HFF-Myc (cell line): ENCODE measurements at places on chromosomes 7 and 10.

- DNase-seq, result no peak
Measured at GRCh38 chr10:124562425-124563060, 100.9 kb downstream of the LHPP start.

DNA sequence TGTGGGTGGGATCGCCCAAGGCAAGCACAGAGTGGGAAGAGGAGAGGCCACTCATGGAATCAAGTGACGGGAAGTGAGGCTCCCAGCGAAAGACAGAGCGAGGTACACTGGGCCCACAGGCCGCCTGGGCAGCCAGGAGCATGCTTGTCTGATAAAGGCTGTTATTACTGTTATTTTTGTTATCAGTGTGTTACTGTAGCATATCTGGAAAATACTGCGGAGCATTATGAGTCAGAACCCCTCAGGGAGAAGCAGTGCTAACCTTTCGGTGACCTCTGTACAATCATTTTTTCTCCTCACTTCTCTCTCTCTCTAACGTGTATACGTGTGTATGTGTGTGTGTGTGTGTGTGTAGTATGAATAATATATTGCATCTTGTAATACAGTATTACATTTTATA is 3.8 kb upstream of the TCERG1L start:
- DNase-seq, result no peak

DNA sequence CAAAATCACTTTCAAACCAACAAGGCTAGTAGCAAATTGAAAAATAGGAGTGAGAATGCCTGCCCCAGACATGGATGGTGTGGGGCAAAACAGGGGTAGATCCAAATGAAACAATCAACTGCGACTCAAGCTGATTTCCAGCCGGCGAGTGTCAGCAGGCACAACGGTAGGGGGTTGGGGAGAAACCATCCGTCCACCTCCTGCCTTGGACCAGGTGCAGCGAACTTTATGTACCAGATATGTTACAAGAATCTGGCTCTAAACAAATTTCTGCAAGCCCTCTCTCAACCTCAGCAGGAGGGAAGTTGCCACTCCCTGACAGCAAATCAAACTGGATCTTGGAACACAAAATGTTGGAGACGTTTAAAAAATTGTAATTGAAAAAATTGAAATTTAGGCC is 45.2 kb downstream of the PYROXD2 start:
- DNase-seq, result no peak

- DNase-seq, result no peak
Measured at GRCh38 chr10:100479037-100479436, 16.2 kb downstream of the WNT8B start.

- DNase-seq, result peak; percentile 5
Measured at GRCh38 chr7:18361756-18362155, 133.8 kb upstream of the HDAC9 start.

GRCh38 chr10:104339469-104340110 is 1.3 kb upstream of the ITPRIP start:
- DNase-seq, result no peak

DNA sequence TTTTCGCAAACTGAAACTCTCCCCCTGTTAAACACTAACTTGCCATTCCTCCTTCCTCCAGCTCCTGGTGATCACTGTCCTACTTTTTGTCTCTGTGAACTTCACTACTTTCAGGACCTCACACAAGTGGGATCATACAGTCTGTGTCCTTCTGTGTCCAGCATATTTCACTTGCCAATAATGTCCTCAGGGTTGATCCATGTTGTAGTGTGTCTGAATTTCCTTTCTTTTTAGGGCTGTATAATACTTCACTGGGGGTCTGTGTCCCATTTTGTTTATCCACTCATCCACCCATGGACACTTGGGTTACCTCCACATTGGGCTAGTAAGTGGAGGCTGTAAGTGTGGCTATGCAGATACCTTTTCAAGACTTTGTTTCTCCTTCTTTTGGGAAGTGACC is 42.7 kb upstream of the GJD4 start:
- DNase-seq, result no peak

DNA sequence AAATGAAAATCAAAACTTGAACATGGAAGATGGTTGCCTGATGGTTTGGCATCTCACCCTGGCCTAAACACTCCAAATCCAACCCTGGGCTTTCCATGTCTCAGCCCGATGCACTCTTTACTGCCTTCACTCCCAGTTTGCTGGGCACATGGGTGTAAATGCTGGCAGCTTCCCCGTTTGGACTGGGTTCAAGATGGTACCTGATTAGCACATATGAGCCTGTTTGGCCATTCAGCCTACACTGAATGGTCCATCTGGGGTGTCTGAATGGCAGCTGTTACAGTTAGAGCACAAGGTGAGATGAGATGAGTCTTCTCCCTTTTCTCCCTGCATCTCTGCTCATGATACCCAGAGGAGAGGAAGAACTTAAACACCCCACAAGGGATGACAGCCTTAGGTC is 37.1 kb downstream of the ATXN7L1 start:
- DNase-seq, result no peak

DNA sequence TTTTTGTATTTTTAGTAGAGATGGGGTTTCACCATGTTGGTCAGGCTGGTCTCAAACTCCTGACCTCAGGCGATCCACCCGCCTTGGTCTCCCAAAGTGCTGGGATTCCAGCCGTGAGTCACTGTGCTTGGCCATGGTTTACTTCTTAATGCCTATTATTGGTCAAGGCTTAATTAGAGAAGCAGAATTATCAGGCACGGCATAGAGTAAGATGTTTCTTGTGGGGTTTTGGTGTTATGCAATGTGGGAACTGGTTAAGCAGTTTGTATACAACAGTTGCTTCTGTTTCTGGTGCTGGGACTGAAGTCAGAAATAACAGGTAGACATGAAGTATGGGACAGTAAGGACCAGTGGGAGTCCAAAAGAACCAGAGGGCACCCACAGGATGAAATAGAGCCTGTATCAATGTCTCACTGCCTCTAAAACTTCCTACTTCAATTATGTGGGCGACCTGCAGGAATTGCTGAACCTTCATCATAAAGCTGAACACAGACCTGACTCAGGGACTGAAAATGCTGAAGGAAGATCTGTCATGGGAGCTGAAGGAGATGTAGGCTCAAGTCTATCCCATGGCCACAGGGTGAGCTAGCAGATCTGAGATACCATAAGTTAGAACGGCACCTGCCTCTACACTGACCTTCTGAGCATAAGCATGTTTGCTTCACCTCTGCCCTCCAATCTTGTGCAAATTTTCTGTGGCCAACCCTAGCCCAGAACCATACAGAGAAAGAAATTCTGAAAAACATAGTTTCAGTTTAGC is 38.3 kb upstream of the VCL start:
- no peak for DNase-seq

GRCh38 chr7:142881586-142882337 is 3.8 kb downstream of the TRPV6 start:
- no peak for DNase-seq

DNA sequence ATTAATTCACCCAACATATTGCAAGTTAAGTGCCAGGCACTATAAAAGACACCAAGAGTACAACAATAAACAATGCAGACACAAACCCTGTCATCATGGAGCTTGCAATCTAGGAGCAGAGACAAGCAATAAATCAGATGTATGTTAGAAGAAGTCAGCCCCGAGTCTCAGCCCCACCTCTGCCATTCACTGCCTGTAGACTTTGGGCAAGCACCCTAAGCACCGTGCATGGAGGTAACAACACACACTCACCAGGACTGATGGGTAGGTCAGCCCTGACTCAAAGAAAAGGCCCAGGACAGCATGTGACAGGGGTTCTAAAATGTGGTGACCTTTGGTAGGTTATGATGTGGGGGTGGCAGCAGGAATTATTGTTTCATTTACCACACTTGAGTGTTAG is 49.3 kb upstream of the PLEKHA1 start:
- no peak for DNase-seq

DNA sequence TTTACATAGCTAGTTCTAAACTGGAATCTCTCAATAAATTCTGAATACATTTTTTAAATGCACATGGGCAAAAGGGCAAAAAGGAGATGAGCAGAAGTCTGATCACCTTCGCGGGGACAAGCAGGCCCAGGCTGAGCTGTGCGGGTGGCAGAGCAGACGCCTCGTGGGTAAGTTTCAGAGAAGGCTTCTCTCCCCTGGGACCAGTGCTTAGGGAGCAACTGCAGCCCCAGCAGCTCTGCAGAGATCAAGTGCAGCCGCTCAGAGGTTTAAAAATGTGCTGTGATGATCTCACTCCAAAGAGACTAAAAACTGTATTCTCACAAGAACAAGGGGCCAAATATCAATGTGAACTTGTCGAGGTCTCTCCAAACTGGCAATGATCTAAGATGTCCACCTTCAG is 264.3 kb upstream of the RNF32 start:
- no peak for DNase-seq

DNA sequence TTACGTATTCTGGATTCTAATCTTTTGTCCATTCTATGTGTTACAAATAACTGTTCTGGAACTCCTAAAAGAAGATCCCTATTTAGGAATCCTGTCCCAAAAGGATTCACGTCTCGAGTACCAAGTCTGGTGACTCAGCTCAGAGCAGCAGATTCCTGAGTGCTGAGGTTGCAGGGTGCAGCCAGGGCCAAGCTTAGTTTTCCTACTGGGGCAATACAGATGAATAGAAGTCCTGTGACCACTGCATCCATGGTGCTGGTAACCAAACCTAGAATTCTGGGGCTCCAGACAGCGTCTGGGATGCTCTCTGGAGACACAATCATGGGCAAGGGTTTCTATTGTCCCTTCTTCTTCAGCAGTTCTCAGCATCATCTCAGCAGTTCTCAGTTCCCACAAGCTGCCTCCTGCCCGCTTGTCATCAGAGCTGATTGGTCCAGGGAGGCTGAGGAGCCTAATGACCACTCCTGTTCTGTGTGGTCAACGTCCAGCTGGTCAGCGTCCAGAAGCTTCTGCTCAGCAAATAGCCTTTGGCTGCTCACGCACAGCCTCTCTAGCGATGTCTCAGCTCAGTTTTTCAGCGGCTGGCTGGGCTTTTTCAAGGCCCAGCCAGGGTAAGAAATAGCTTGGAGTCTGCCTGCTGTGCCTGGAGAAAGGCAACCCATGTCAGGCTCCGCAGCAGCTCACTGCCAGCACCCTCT is 50.4 kb upstream of the C7orf33 start:
- DNase-seq, result no peak

DNA sequence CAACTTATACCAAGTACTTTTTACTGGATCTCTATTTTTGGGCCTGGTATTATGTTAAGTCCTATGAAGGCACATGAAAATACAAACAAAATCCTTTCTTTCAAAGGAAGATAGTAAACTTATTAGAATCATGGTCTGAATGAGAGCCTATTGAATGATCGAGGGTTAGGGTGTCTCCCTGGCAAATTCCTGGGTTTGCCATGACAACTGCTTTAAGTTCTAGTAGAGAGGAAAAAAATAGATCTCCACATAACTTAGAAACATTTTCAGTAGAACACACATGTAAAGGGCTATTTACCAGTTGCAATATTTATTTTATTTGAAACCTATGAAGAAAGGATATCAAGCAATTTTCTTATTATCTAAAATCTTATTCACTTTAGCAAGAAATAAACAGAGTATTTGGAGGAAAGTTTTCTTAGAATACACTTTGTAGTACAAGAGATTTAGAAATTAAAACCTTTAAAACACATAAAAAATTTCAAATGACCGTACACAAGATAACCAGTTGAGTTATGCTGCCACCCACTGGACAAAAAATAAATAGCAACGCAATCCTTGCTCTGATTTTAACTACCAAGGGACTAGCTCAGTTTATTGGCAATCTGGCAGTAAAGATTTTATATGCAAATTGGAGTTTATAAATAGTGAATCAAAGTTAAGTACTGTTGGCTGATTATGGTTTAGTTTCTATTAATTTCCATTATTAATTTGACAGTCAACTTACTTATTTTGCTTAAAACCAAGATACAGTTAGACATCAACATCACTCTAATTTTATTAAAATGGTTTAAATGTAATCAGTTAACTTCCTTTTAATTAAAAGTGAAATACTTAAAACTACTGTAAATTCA is 33.9 kb downstream of the CACUL1 start:
- DNase-seq, result peak; percentile 42

- DNase-seq, result no peak
Measured at GRCh38 chr7:126637538-126637937, 615.2 kb downstream of the GRM8 start.

DNA sequence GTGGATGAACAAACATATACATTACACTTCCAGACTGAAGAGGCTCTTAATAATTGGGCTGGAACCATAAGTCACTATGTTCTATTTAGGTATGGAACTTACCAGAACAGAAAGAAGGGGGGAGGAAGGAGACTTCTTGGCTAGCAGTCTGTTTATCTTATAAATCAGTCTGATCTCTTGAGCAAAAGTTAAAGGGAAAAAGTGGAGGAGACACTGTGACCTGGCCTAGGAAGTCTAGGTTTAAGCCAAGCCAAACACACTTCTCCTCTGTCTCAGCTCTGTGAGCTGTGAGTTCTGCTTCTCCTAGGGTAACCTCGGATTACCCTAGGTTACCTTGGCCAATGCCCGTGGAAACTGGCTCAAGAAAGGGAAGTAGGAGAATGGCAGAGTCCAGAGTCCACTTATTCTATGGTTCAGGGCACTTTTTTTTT is 95.2 kb downstream of the PFKFB3 start:
- no peak for DNase-seq

DNA sequence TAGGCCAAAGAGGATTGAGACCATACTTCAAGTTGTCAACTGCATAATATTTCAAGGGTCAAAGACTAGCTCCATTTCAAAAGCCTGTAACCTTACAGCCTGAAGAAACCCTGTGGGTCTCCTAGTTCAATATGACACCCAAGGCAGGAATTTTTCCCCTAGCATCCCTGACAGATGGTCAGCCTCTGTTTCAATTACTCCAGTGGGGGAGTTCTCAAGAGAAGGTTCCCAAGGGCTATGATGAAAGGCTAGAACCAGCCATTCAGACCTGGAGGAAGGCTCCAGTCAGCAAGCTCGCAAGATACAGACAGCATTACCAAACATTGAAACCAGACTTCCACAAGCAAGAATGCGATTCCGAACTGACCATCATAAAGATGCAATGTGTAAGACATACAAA is 1.6 kb downstream of the HTR7 start:
- DNase-seq, result no peak

- DNase-seq, result no peak
Measured at GRCh38 chr10:4007771-4008170, 222.8 kb upstream of the KLF6 start.

DNA sequence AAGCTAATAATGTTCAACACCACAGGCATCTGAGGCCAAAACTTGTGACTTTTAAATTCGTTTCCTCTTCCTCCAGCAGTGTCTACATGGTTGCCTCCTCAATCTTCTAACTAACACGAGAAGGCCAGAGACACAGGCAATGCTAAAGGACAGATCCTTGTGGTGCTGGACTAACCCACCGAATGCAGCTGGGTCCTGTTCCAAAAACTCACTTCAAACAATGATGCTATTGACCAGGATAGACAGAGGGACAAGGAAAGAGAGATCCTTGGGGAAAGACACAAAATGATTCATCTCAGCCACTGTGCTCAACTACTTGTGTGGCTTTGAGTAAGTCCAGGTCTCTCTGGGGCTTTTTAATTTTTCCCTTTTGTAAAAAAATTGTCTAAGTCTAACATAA is 107.6 kb downstream of the KCNMA1 start:
- DNase-seq, result no peak
